KBM-7 (cell line): ENCODE measurements at places on chromosomes 3 and 15.
A peak's percentile ranks its signal among the peaks of the same experiment; 100 is the strongest.

DNA sequence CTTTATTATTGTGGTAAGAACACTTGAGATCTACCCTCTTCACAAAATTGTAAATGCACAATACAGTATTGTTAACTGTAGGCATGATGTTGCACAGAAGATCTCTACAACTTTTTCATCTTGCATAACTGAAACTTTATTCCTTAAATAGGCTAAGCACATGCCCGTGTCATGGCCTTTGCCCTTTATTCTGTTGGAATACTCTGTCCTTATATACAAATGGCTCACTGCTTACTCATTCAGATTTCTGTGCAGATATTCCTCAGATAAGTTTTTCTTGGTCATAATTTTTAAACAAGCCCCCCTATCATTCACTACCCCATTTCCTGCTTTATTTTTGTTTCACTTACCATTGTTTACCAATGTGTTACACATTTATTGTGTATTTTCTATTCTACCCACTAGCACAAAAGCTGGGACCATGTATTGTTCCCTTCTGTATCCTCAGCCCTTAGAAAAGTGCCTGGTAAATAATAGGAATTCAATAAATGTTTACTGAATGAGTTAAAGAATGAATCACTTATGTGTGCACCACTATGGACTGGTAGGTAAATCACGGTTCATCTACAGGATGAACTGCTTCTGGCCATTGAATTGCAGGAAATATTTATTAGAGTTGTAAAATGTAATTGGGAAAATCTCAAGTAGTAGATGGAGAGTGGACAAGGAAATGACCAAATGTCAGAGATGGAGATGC is 151.0 kb downstream of the CPNE4 start:
- DNase-seq, result no peak

DNA sequence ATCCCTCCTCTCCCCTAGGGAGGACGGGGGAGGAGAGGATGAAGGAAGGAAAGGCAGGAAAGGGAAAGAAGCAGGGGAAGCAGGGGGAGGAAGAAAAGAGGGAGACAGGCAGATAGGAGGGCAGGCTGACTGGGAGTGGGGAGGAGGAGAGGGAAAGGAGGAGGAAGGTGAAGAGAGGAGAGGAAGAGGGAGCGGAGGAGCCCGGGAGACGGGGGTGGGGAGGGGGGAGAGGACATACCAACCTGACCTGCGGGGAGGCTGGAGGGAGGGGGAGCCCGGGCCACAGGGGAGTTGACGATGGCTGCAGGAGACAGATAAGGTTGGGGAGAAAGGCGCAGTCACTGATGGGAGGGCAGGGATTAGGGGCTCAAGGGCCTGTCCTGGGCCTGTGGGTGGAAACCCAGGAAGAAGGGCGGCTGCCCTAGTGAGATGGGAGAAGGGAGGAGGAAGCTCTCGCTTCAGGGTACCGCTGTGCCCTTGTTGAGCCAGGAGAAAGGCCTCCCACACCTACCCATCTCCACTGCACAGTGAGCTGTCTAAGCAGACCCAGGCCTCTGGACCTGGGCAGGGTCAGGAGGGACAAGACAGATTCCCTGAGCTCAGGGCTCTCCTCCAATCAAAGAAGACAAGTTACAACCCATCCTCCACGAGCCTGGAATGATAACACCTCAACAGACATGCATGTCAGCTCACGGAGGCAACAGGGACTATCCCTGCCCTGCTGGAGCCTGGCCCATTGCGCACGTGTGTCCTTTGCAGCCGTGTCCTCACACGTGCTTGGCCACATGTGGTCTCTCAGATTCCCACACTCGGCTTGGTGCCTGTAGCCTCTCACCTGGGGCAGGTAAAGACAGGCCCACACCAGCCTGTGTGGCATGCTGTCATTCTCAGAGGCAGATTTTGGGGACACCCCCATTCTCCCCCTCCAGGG is 27.9 kb downstream of the C3orf18 start:
- DNase-seq, result no peak

DNA sequence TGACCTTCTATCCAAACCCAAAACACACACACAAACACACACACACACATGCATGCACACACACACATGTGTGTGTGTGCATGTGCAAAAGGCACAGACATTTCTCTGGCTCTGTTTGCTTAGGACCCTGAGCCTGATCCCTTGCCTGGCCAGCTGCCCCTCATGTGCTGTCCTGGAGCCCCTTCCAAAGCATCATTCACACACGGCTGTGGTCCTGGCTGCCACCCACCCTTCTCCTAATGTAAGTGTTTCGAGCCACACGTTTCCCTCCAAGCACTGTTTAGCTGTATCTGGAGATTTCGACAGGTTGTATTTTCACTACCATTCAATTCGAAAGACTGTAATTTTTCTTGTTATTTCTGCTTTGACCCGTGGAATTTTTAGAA is 45.8 kb upstream of the KLF13 start:
- no peak for DNase-seq

GRCh38 chr15:77568973-77569728 is 63.6 kb downstream of the LINGO1 start:
- peak; percentile 68 for DNase-seq
